Pons (tissue), 1 donor: ENCODE measurements at places on chromosomes 5 and 9.

DNA sequence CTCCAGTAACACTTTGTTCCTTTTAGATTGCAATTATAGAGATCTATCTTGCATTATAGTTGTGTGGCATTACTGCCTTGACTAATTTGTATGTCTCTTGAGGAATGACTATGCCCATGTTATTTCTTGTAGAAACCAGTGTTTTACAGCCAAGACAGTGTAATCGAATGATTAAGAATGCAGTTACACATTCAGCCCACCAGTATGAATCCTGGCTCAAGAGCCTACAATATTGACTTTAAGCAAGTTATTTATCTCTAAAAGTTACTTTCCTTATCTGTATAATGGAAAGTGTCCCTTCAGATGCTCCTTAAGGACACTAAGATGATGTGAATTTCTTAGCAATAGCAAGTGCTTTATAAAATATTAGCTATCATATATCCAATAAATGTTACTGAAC is 9.7 kb upstream of the SNX24 start:
- DNase-seq: no peak

GRCh38 chr5:179127136-179128040 is 67.2 kb downstream of the ZNF354C start:
- DNase-seq: no peak

- DNase-seq: peak; percentile 82
Measured at GRCh38 chr5:671459-672328, 21.5 kb downstream of the TPPP start.

DNA sequence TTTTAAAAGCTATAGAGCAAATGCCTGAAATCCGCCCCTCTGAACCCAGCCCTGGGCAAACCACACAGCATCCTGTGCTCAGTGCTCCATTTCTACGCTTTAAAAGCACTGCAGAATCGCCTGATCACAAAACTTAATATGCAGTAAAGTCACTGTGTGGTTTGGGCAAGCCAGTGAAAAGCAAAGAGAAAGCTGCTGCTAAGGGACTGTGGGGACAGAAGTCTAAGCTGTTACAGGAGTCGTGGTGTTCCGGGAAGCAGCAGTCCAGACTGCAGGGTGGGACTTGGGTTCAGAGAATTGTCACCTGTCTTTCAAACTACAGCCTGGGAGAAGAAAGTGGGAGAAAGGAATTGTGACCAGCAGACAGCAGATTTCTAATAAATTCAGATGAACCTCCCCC is 8.2 kb downstream of the RAPGEF1 start:
- DNase-seq: no peak

- no peak for DNase-seq
Measured at GRCh38 chr9:77957652-77958051, 74.0 kb downstream of the GNAQ start.

GRCh38 chr5:126501448-126501847 is 78.2 kb downstream of the GRAMD2B start:
- DNase-seq: no peak

DNA sequence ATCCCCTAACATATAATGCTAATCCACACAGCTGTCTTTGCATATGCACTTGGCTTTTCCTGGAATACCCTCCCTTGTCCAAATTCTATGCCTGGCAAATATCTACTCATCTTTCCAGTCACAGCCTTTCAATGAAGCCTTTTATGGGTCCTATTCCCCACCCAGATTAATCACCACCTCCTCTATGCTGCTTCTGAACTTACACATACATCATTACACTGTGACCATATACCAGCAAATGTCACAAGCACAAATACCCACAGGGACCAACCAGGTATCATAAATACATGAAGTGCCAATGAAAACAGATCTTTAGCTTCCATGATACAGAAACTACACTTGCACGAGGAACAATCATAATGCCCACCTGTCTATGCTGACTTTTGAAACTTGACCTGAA is 22.3 kb downstream of the LPAR1 start:
- DNase-seq: no peak

GRCh38 chr9:31541721-31542281 is 842.6 kb upstream of the ACO1 start:
- peak; percentile 33 for DNase-seq

DNA sequence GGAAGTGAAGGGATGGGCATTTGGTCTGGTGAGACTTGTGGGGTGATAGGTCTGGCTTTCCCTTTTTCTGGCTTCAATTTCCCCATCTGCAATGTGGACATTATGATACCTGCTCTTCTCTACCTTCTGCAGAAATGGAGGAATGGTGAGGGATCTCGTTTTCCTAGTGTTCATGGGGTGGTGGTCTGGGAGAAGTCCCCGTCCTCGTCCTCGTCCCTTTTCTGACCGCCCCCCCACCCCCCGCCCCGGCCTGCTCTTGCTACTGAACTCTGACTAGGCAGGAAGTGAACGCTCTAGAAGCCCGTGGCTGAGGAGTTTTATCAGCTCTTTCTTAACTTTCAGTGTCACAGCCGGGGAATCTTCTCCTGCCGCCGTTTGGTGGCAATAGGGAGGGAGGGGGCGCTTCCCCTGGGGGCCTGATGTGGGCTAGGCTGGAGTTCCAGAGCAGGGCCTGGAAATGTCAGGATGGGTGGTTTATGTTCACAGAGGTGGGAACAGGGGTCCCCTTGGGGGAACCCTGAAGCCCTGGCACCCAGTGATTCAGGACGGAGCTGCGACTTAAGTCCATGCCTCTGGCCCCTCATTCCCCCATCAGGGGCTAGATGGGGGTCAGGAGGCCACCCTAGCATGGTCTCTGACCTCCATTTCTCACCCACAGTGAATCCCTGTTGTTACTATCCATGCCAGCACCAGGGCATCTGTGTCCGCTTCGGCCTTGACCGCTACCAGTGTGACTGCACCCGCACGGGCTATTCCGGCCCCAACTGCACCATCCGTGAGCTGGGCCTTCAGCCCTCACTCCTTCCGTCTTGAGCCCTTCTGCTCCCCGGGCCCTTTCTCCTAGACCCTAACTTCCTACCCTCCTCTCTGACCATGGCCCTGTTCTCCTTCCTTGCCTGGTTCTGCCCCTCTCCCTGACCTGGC is 6.7 kb downstream of the PTGS1 start:
- no peak for DNase-seq

DNA sequence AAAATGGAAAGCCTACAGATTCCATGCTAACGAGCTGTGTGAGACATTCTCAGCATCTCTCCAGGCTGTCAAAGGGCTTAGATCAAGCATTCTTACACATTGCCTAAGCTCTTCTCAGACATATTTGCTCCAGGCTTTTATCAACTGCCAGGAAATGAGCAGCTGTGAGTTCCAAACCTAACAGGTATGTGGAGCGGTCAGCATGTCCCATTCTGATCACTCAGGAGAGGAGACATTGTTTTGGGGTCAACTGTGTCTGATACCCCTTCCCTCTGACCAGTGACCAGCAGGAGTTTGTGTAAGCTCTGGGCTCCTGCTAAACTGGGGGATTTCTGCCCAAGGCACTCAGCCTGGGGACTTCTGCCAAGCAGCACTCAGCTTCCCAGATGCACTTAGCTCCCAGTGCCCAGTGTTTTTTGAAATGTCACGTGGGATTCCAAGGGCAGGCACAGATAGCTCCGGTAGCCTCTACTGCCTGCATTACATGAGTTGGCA is 229.1 kb downstream of the SEC61B start:
- DNase-seq: peak; percentile 83

GRCh38 chr9:17772223-17772622 is 193.4 kb downstream of the SH3GL2 start:
- DNase-seq: no peak

DNA sequence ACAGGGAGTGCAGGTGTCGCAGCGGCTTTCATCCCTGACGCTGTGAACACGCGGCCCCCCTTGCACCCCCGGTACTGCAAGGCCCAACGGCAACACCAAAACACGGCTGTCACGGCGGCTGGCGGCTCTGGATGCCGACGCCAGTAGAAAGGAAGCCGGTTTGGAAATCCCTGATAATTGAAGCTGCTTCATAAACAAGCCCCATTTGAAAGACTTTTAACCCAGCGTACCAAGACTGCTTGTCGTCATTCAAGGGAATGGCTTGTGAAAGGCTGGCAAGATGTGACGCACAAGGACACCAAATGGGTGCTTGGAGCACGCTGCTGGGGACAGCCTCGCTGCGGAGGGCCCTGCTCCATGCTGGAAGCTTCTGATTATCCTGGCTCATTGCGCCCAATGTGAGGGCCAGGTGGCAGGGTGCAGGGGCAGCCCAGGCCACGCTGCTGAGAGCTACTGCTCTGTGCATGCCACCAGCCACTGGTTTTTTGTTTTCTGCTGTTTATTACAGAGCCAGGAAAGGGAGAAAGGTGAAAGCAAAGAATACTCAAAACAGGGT is 63.1 kb downstream of the GTF3C4 start:
- DNase-seq: no peak

DNA sequence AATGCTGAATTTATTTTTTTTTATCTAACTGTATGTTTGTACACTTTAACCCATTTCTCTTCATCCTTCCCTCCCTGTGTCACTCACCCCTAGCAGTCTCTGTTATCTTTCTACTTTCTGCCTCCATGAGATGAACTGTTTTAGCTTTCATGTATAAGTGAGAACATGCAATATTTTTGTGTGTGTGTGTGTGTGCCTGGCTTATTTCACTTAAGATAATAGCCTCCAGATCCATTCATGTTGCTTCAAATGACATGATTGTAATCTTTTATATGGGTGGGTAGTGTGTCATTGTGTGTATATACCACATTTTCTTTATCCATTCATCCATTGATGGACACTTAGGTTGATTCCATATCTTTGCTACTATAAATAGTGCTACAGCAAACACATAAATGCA is 1023.9 kb downstream of the TLE1 start:
- DNase-seq: no peak

GRCh38 chr5:89232139-89232603 is 349.2 kb upstream of the MEF2C start:
- DNase-seq: no peak
